ENCODE measurements at places on chromosomes 7 and 10. TPM values are rescaled to one million over a fixed set of nuclear protein-coding genes. Genes with fewer than 3 reads are reported as not detected.

- DNase-seq = no peak
Observed at GRCh38 chr7:49724071-49724470, 49.4 kb upstream of the VWC2 start.

DNA sequence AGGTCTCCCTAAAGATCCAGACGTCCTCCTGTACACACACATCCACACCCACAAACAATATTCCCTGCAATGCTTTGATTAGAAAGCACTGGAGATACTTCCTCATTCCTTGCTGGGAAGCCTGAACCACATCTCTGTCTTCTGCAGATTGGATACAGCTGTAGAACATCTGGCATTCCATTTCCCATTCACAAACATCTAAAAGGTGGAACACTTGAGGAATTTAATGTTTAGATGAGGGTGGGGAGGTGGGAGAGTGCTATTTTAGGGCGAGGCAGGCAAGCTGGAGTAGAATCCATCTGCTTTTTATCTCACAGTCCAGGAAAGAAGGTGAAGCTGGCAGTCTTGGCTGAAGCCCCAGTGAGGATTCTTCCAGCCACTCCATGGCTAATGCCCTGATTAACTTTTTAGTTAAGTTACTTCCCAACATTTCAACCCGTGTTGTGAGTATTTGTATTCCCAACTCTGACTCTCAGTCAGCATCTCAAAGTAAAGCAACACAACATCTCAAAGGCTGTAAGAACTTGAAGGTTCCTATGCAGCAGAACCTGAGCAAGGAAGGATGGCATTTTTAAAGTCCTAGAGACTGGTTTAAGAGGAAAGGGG lies 46.1 kb downstream of the CYTH3 start:
- peak; percentile 49 for DNase-seq

IGFBP1 gene
- 0.92 TPM for total RNA-seq

DNA sequence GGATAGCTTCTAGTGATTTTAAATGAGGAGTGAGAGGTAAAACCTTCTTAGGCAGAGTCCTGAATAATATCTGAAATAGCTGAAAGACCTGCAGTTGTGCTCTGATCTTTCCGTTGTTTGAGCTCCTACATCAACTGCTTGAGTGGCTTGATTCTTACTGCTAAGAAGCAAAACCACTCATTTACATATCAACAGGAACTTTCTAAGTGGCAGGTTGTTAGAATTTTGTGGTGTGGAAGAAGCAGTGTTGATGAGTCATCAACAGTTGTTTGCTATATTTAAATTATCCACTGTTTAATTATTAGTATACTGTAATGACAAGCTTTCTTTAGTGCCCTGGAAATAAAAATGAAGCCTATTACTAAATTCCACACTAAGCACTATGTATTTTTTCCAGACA lies 689.5 kb downstream of the DNAJB9 start:
- no peak for DNase-seq

FAM200A gene
- 7.1 TPM for total RNA-seq

DNA sequence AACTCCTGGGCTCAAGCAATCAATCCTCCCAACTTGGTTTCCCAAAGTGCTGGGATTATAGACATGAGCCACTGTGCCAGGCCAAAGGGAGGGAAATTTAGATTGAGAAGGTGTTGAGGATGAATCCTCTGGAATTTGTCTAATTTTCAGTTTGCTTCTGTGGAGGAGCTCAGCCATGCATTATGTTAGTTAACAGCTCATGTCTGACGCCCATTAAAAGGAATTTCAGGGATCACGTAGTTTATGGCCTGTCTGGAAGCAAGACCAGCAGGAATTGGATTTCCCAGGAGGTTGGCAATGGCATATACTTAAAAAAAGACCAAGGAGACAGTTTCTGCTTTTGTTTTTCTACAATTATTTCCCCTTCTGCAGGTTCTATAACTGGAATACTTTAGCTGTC lies 165.7 kb downstream of the OTUD1 start:
- no peak for DNase-seq

CALCR gene
- total RNA-seq = not detected

DNA sequence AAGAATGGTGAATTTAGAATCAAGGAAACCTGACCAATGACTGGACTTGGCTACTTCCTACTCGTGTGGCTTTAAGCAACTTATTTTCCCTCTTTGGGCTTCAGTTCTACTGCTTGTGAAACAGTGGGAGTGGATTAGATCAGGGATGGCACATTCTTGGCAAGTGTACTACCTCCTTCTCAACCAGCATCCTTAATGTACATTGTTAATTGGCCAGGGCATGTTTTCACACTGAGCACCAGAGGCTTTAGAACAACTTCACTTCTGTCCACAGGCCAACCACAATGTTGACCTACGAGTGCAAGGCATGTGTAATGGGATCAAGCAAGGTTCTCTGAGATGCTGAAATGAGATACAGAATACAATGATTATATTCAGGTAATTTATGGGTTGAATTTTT lies 315.3 kb downstream of the ADRA2A start:
- DNase-seq = no peak

C10orf67 gene
- 1.3 TPM for total RNA-seq

AKR1D1 gene
- not detected for total RNA-seq

DNA sequence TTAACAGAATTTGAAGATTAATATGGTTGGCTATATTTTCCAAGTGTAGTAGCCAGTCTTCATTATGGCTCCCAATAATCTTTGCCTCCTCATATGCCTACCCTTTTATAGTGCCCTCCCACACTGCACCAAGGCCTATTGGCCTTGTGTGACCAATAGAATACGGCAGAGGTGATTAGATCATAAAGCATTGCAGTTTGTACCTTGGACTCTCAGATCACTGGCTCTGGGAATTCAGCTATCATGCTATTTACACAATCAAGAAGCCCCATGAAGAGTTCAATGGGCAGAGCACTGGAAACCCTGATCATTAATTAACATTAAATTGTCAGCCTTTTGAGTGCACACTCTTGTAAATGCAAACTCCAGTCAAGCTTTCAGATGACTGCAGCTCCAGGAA lies 154.5 kb upstream of the MAGI2 start:
- no peak for DNase-seq

GRCh38 chr10:129839285-129840195 lies 124.5 kb downstream of the EBF3 start:
- no peak for DNase-seq

- no peak for DNase-seq
Observed at GRCh38 chr7:31304446-31304845, 36.1 kb downstream of the NEUROD6 start.

STEAP2 gene
- 10.4 TPM for total RNA-seq

DNA sequence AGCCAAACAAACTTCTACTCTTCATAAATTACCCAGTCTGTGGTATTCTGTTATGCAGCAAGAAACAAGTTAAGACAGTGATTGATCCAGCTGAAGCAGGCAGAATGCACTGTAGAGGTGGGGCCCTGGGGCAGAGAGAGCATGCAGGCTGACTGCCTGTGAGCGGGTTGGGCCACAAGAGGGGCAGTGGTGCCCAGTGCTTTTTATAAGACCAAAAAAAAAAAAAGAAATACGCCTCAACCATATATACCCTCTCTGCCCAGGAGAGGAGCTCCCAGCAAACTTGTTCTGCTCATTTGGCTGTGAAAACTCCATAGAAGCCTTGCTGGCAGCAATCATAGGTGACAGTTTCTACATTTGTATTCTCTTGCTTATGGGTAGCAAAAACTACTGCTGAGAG lies 104.7 kb downstream of the SORBS1 start:
- DNase-seq = no peak

DNA sequence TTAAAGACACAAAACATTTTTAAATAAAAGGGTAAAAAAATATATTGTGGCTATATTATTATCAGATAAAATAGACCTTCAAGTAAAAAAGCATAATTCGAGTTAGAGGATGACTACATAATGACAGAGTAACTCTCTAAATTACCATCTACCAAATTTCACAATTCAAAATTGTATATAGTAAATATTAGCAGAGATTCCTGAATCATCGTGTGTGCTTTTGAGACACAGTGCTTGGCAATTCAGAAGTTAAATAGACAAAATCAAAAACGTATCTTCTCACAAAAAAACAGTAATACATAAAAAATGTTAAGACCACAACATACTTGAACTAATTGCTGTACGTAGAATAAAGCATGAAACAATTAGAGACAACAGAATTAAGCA lies 110.4 kb downstream of the AHR start:
- DNase-seq = no peak

GRCh38 chr10:422241-422640 lies 267.2 kb downstream of the DIP2C start:
- DNase-seq = no peak

DNA sequence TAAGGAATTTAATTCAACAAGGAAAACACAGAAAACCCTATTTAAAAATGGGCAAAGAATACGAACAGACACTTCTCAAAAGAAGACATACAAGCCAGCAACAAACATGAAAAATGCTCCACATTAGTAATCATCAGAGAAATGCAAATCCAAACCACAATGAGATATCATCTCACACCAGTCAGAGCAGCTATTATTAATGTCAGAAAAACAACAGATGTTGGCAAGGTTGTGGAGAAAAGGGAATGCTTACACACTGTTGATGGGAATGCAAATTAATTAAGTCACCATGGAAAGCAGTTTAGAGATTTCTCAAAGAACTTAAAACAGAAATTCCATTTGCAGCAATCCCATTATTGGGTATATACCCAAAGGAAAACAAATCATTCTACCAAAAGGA lies 55.2 kb downstream of the GCC1 start:
- no peak for DNase-seq

DNA sequence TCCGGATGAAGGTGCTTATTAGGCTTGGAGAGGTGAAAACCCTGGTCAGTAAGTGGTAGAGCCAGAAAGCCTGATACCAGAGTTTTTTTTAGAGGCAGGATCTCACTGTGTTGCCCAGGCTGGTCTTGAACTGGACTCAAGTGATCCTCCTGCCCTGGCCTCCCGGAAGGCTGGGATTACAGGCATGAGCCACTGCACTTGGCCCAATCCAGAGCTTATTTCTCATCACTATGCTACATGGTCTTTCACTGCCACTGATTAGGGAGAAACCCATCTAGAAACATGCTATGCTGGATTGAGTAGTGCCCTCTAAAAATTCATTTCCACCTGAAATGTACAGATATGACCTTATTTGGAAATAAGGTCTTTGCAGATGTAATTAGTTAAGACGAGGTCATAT lies 28.4 kb upstream of the GJD4 start:
- no peak for DNase-seq
